ENCODE measurements at places on chromosomes 12 and 14. TPM values are rescaled to one million over a fixed set of nuclear protein-coding genes. Genes with fewer than 3 reads are reported as not detected.
A peak's percentile ranks its signal among the peaks of the same experiment; 100 is the strongest.

DNA sequence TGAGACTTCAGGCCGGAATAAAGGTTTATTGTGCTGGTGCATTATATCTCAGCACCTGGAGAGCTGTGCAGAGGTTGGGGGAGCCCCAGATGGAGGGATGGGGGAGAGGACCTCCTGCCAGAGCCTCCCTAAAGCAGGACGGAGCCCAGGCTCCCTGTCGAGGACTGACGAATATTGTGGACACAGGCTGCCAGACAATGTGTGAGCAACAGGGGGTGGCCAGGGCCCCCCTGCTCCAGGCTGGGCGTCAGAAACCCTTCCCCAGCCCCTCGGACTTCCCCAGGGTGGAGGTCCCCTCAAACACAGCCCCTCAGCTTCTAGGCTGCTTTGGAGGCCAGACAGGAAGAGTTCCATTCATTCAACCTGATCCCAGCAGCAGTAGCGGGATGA, 8.0 kb downstream of the TMEM119 start:
- no peak for DNase-seq

GRCh38 chr14:52950898-52951680, at the start of gene FERMT2:
FERMT2 (minus strand) TSS chr14:52951050; CDS start chr14:52950568, 482 bp downstream.
- peak; percentile 71 for DNase-seq

GRCh38 chr12:132196038-132196872, 52.0 kb downstream of the NOC4L start:
- DNase-seq: no peak

The KRT85 gene
- not detected for total RNA-seq

DNA sequence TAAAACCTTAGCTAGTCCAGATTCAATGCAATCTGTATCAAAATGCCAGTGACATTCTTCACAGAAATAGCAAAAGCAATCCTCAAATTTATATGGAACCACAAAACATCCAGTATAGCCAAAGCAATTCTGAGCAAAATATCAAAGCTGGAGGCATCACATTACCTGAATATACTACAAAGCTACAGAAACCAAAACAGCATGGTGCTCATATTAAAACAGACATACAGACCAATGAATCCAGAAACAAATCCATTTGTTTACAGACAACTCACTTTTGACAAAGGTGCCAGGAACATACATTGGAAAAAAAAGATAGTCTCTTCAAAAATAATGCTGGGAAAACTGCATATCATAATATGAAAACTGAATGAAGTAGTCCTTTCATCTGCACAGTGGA, 4.8 kb downstream of the KLRC4 start:
- no peak for DNase-seq

DNA sequence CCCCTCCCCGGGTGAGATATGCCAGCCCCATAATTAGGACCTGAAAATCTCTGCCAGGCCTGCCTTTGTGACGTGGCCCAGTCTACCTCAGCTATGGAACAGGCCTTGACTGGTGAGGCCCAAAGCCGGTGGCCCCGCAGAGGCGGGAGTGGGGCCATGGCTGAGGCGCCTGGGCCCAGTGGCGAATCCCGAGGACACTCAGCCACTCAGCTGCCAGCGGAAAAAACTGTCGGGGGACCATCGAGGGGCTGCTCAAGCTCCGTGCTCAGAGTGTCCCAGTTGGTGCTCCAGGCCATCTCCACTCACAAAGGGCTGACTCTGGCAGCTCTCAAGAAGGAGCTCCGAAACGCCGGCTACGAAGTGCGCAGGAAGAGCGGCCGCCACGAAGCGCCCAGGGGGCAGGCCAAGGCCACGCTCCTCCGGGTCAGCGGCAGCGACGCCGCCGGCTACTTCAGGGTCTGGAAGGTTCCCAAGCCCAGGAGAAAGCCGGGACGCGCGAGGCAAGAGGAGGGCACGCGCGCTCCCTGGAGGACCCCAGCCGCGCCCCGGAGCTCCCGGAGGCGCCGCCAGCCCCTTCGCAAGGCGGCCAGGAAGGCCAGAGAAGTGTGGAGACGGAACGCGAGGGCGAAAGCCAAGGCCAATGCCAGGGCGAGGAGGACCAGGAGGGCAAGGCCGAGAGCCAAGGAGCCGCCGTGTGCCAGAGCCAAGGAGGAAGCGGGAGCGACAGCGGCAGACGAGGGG, 21.4 kb downstream of the ZNF641 start:
- DNase-seq: no peak

- no peak for DNase-seq
These were observed 8.6 kb downstream of the KRT2 start for GRCh38 chr12:52643233-52644077.

The ADCY4 gene
- total RNA-seq: not detected

The PAPLN gene
- total RNA-seq: 2.5 TPM

DNA sequence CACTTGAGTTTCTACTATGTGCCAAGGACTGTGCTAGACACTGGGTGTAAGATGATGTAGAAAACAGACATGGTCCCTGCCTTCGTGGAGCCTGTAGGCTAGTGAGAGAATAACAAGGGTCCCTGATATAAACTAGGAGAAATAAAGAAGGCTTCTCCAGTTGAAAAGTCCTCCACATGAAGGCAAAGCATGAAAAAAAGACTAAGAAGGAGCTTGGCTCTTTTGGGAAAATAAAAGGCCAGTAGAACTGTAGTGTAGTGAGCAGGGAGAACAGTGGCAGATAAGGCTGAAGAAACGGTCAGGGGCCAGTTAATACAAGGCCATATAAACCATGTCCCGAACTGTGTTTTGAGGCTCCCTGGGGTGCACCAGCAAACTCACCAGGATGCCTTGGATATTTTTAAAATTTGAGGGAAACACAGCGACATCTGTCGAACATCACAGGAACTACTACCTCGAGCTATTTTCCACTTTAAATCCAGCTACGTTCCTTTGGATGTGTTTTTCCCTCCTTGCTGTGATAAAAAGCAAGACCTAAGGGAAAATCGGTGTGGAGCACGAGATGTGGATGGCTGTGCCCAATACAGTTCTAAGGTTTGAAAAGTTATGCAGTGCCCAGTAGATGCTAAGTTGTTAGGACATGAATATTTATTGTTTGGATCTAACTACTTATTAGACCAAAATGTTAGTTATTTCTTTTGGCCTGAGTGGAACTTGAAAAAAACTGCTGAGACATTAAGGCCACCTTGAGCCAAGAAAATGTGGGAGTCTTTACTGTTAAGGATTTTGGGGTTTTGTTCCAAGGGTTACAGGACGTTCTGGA, 8.5 kb upstream of the CFL2 start:
- DNase-seq: peak; percentile 37

DNA sequence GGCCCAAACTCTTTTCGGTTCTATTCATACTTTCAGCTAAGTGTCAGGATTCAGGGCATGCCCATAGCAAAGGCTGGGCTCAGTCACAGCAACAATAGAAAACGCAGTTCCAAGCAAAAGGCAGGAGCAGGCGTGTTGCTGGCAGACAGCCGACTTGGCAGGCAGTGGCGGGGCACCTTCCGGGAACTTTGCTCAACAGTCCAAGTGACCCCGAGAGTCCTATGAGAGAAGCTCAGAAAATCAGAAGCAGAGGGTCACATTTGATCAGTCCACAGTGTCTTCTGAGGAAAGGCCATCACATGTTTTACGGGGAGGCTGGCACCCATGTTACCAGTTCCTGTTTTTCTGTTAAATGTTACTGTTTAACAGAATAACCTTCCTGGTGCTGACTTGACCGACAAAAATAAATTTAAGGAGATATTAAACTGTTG, 115.0 kb downstream of the DACT1 start:
- DNase-seq: no peak

The RILPL1 gene
- total RNA-seq: 18.8 TPM

The WBP11 gene
- 60.6 TPM for total RNA-seq

- DNase-seq: no peak
These were observed 16.3 kb upstream of the HSP90AA1 start for GRCh38 chr14:102103062-102103695.

The EGLN3 gene
- total RNA-seq: not detected

The GYS2 gene
- not detected for total RNA-seq

DNA sequence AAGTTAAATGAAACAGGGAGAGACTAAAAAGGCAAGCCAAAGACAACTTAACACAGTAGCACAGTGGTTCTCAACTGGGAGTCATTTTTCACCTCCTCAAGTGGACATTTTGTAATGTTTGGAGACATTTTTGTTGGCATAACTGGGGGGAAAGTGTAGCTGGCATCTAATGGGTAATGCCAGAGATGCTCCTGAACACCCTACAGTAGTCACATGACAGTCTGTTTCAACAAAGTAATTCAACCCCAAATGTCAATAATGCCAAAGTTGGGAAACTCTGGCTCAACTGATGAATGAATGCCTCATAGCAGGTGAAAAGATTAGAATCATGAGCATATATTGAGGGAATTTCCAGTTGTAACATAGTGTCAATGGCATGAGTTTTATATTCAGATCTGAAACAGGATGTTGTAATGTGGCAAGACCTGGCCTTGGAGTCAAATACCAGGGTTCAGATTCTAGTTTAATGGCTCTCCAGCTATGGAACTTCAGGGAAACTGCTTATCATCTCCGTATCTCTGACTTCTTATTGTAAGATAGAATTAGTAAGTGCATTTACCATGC, 2.4 kb upstream of the OR4K5 start:
- no peak for DNase-seq

- DNase-seq: no peak
These were observed 17.5 kb downstream of the TRHDE start for GRCh38 chr12:72289633-72290032.

GRCh38 chr14:96536807-96537206, 34.6 kb downstream of the PAPOLA start:
- no peak for DNase-seq

DNA sequence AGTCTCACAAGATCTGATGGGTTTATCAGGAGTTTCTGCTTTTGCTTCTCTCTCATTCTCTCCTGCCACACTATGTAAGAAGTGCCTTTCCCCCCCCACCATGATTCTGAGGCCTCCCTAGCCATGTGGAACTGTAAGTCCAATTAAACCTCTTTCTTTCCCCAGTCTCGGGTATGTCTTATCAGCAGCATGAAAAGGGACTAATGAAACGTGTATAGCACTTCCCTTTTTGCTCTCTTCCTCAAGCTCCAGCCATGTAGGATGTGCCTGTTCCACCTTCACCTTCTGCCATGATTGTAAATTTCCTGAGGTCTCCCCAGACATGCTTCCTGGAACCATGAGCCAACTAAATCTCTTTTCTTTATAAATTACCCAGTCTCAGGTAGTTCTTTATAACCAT, 7.0 kb upstream of the CRACR2A start:
- no peak for DNase-seq

The AMDHD1 gene
- not detected for total RNA-seq

The UBR7 gene
- 21.3 TPM for total RNA-seq

The TEX22 gene
- 0.77 TPM for total RNA-seq

DNA sequence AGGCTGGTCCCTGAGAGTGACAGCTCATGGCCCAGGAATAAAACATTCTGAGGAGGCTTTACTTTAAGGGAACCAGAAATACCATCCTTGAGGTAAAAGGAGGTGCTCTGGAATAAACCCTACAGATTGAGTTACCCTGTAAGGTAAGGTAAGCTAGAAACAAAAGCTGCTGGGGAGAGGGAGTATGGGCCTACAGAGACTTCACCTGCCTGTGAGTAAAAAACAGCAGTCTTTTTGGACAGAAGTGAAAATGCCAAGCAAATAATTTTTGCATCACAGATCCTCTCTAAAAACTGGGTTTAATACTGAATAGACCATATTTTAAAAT, 41.2 kb downstream of the CORO1C start:
- DNase-seq: no peak

DNA sequence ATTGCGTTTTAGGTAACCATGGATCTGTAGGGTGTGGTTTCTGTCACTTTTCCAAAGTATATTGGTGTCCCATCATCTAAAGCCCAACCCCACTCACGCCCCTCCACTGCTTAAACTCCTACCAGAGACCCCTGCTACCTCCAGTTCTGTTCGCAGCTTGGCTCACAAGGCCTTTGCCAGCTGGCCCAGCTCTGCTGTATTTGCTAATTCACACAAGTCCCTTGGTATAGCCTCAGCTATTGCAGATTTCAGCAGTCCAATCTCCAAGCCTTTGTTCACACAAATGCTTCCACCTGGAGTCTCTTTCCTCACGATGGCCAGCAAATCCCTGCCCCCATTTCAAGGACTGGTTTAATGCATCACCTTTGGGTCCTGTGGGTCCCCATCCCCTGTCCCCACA, 24.2 kb downstream of the ISCA2 start:
- DNase-seq: no peak

DNA sequence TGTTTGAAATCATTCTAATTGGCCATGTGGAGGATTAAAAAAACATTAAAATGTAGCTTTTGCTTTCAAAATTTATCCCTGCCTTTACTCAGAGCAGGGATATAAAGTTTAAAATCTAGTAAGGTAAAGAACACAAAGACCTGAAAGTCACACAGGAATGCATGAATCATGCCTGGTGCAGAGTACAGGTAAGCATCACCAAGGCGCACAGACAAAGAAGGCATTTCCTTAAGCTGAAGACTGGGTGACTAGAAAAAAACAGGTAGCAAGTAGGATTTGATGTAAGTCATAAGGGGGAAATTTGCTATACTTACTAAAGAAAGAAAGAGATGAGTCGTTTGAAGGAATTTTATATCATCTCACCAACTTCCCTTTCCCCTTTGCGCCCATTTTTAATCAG, 405.6 kb downstream of the GXYLT1 start:
- DNase-seq: no peak

DNA sequence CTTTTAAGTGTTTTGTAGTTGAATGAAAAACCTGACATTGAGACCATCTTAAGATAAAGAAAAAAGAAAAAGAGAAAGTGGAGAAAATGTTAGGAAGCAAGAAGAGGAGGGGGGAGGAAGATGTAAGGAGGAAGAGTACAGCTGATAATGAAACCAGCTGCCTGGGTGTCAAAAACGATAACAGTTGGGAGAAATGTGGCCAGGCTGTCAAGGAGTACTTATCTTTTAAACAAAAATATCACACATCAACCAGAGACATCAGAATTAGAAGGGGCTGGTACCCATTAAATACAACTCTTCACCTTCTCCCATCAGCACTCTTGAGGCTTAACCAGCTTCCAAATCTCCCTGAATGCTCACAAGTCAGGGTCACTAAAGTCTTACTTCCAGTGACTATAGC, 4.5 kb downstream of the SLC11A2 start:
- DNase-seq: no peak

- no peak for DNase-seq
These were observed 303.7 kb downstream of the LRIG3 start for GRCh38 chr12:58616618-58617017.

DNA sequence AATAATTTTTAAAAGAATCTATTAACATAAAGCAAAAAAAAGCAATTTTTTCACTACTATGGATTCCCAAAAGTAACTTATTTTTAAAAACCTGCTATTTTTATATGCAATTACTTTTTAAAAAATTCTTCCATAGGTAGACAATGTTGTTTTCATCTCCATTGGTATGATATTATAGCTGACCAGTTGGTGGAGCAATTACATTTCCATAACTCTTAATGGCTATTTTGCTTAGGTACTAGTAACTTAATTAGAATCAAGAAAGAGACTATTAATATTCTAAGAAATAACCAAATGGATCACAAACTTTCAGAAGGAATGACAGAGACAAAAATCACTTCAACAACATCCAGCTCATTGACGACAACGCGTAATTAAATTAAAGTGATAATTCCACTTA, 64.7 kb upstream of the PTCSC3 start:
- DNase-seq: no peak

GRCh38 chr14:63477556-63477955, 65.6 kb downstream of the PPP2R5E start:
- no peak for DNase-seq

The TAS2R19 gene
- 0.66 TPM for total RNA-seq
